ENCODE measurements at places on chromosomes 6 and 20. TPM values are rescaled to one million over a fixed set of nuclear protein-coding genes. Genes with fewer than 3 reads are reported as not detected.

Gene HLA-E
- 116 TPM for total RNA-seq

Gene SALL4
- 55.8 TPM for total RNA-seq

Gene PPIL4
- total RNA-seq = 55.0 TPM

Gene PLCB4
- total RNA-seq = 2.4 TPM

Gene SEL1L2
- not detected for total RNA-seq

Gene PMEPA1
- total RNA-seq = 0.58 TPM

Gene CTCFL
- total RNA-seq = 0.03 TPM

Gene TNXB
- total RNA-seq = under 0.01 TPM

Gene STX11
- total RNA-seq = not detected

Gene SYNDIG1
- not detected for total RNA-seq

Gene PRL
- not detected for total RNA-seq

Gene RSPH9
- total RNA-seq = 0.92 TPM

Gene CCR6
- total RNA-seq = not detected

Gene TBXT
- total RNA-seq = 2.2 TPM

Gene TFB1M
- 13.0 TPM for total RNA-seq

Gene MYT1
- total RNA-seq = 0.20 TPM

Gene EEF1A2
- 58.1 TPM for total RNA-seq

Gene NELFCD
- total RNA-seq = 58.0 TPM

Gene OR2J3
- total RNA-seq = not detected

Gene XRN2
- 123 TPM for total RNA-seq

Gene TFAP2C
- 0.27 TPM for total RNA-seq

Gene PRKN
- 0.18 TPM for total RNA-seq

Data from G401 (cell line).